Left ventricle myocardium inferior (tissue), 1 donor: ENCODE measurements at places on chromosomes 12 and 14.

- no peaks in the 10 kb centered on the region for H3K36me3 ChIP-seq
- H3K4me1 ChIP-seq, result peaks cover 29% of the 10 kb centered on the region
- H3K27ac ChIP-seq, result peak overlapping the region; percentile 38
- H3K27me3 ChIP-seq, result no peaks in the 10 kb centered on the region
- DNase-seq, result no peak
Observed at GRCh38 chr12:107492393-107493134, 193.0 kb upstream of the PWP1 start.

GRCh38 chr12:5633106-5633505 lies 201.2 kb downstream of the NTF3 start:
- H3K27me3 ChIP-seq, result peaks cover 31% of the 10 kb centered on the region
- H3K27ac ChIP-seq, result no peak overlapping the region
- H3K4me1 ChIP-seq, result no peaks in the 10 kb centered on the region
- no peak overlapping the region for H3K4me3 ChIP-seq

GRCh38 chr14:83594874-83595273 lies 1935.1 kb upstream of the FLRT2 start:
- no peak for DNase-seq
- no peaks in the 10 kb centered on the region for H3K27me3 ChIP-seq
- H3K36me3 ChIP-seq, result no peaks in the 10 kb centered on the region
- H3K4me3 ChIP-seq, result no peak overlapping the region
- no peak overlapping the region for H3K27ac ChIP-seq
- no peaks in the 10 kb centered on the region for H3K4me1 ChIP-seq

GRCh38 chr14:21912367-21912766 lies 238.7 kb upstream of the OR4E1 start:
- H3K36me3 ChIP-seq, result no peaks in the 10 kb centered on the region
- no peak overlapping the region for H3K4me3 ChIP-seq
- DNase-seq, result no peak
- no peaks in the 10 kb centered on the region for H3K4me1 ChIP-seq
- peaks cover 21% of the 10 kb centered on the region for H3K27me3 ChIP-seq
- H3K27ac ChIP-seq, result no peak overlapping the region

DNA sequence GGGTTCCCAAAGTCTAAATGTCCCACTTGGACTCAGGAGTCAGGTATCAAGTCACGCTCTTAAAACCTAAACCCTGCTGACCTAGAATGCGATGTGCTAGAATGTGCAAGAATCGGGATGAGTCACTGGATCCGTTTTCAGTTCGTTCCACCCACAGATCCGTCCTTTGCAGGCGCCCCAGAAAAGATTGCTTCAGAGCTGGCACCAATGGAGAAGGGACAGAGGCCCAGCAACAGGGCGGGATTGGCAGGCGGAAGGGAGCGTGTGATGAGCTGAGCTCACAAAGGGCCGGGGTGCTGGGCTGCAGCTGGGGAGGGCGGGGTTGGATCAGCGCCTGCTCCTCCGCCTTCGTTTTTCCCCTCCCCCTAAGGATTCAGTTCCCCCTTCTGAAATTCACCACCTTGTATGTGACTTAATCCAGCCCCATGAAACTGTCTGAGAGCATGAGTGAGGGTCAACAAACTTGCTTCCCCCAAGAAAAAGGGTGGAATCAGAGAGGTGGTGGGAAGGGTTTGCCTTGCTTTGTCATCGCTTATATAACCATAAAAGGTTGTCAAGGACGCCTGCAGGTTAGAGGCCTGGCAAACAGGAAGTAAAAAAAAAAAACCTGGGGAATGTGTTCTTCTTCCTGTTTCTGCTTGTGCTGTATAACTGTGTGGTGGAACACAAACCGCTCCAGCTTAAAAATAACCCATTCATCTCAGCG lies 2.8 kb upstream of the UBC start:
- peaks cover 20% of the 10 kb centered on the region for H3K36me3 ChIP-seq
- peak; percentile 97 for DNase-seq
- H3K4me3 ChIP-seq, result peak overlapping the region; percentile 98
- H3K4me1 ChIP-seq, result peaks cover 86% of the 10 kb centered on the region
- H3K27me3 ChIP-seq, result no peaks in the 10 kb centered on the region

DNA sequence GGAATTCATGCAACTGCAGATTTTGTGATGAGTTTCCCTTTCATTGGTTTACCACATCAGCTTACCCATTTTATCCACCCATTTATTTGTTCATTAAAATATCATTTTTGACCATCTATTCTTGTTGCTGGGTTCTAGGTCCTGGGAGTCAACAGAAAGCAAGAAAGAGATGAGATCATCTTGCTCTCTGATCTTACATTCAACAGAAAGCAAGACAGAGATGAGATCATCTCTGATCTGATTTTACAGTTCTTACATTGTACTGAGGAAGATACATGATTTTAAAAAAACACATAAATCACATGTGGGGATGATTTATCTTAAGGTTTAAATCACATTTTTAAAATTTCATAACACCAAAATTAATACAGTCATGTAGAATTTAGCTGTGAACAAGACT lies 2.3 kb downstream of the TAS2R46 start:
- no peak overlapping the region for H3K27ac ChIP-seq
- no peak overlapping the region for H3K4me3 ChIP-seq
- H3K27me3 ChIP-seq, result no peaks in the 10 kb centered on the region
- DNase-seq, result no peak
- H3K36me3 ChIP-seq, result no peaks in the 10 kb centered on the region
- H3K4me1 ChIP-seq, result peaks cover 7% of the 10 kb centered on the region

DNA sequence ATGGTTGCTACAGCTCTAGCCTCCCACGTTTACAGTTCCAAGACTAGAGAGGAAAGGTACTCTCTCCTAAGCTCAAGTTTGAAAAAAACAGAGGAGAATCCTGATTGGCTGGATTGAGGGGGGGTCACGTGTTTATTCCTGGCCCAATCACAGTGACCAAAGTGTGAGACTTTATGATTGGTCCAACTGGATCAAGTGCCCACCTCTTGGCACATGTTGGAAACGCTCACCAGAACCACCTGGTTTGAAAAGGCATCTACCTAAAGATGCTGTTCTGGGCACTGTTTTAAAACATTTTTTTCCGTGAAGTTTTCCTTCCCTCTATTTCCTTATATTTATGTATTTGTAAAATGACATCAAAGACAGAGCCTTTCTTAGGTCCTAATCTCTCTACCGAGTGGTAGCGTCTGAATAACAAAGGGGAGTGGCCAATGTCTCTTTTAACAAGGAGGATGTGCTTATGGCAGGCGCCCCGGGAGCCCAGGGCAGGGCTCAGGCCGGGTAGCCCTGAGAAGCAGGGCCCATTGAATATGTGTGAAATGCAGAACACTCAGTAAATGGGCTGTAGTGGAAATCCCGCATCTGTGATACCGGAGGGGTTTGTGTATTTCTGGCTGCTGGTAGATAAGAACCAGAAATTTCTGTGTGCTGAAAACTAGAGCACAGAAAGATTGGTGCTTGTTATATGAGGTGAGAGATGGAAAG lies 146.2 kb downstream of the ATP23 start:
- no peak for DNase-seq
- no peak overlapping the region for H3K4me3 ChIP-seq
- H3K4me1 ChIP-seq, result peaks cover 27% of the 10 kb centered on the region
- no peaks in the 10 kb centered on the region for H3K27me3 ChIP-seq

DNA sequence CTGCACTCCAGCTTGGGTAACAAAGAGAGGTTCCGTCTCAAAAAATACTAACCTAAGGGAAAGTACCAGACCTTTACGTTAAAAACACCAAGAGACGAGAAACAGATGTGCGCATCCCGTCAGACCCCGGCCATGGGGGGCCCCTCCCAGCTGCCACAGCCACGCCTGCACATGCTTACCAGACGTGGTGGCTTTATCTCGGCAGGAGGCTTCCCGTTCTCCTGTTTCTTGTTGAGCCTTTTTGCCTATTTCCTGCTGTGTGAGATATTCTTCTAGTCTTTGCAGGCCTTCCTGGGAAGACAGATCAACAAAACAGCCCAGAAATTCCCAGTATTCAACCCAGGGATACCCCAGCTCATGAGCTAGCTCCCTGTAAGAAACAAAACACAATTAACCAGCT lies 23.6 kb downstream of the PGAM5 start:
- peaks cover 84% of the 10 kb centered on the region for H3K36me3 ChIP-seq
- DNase-seq, result no peak
- no peak overlapping the region for H3K27ac ChIP-seq
- peaks cover 7% of the 10 kb centered on the region for H3K4me1 ChIP-seq
- no peaks in the 10 kb centered on the region for H3K27me3 ChIP-seq

- no peaks in the 10 kb centered on the region for H3K27me3 ChIP-seq
- H3K36me3 ChIP-seq, result peaks cover 24% of the 10 kb centered on the region
Observed at GRCh38 chr12:111443586-111443985, 37.9 kb downstream of the SH2B3 start.

DNA sequence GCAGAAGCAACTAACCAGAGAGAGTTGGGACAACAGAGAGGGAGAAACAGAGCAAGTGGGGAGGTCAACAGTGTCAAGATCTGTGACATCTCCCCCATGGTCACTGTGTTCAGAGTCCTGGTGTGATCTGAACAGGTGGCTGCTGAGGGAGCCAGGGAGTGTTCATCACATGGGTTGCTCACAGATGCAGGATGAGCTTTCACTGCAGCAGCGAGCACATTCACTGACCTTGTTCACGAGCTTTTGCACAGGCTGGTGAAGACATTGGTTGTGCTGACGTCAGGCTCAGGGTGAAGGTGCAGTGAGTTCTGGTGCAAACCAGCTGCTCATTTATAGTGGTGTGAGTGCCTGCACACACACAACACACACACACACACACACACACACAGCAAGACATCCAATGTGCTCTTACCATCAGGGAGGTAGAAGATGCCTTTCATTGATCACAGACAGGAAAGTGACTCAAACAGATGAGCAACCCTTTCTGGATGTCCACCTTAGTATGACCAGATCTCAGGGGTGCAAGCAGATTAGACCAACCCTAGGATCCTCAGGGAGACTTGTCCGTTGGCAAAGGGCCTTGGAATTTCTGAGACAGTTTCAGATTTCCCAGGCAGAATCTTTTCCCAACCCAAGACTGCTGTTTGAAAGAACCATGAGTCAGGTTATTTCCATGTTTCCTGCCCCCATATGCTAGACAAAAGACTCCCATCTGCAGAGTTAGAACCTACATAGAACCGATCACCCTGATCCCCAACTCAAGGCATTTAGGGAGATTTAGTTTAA lies 44.3 kb upstream of the OR10AD1 start:
- no peak overlapping the region for H3K27ac ChIP-seq
- H3K4me3 ChIP-seq, result no peak overlapping the region
- DNase-seq, result no peak
- no peaks in the 10 kb centered on the region for H3K4me1 ChIP-seq

- no peak overlapping the region for H3K27ac ChIP-seq
- H3K36me3 ChIP-seq, result no peaks in the 10 kb centered on the region
- no peak overlapping the region for H3K4me3 ChIP-seq
- peaks cover 13% of the 10 kb centered on the region for H3K4me1 ChIP-seq
- H3K27me3 ChIP-seq, result peaks cover 29% of the 10 kb centered on the region
Observed at GRCh38 chr14:99039331-99040041, 232.5 kb downstream of the BCL11B start.

GRCh38 chr12:57832966-57833365 lies 13.6 kb downstream of the CTDSP2 start:
- no peak for DNase-seq
- peak overlapping the region; percentile 41 for H3K4me3 ChIP-seq
- no peaks in the 10 kb centered on the region for H3K27me3 ChIP-seq
- H3K4me1 ChIP-seq, result peaks cover 96% of the 10 kb centered on the region
- H3K36me3 ChIP-seq, result peaks cover 17% of the 10 kb centered on the region
- peak overlapping the region; percentile 100 for H3K27ac ChIP-seq

DNA sequence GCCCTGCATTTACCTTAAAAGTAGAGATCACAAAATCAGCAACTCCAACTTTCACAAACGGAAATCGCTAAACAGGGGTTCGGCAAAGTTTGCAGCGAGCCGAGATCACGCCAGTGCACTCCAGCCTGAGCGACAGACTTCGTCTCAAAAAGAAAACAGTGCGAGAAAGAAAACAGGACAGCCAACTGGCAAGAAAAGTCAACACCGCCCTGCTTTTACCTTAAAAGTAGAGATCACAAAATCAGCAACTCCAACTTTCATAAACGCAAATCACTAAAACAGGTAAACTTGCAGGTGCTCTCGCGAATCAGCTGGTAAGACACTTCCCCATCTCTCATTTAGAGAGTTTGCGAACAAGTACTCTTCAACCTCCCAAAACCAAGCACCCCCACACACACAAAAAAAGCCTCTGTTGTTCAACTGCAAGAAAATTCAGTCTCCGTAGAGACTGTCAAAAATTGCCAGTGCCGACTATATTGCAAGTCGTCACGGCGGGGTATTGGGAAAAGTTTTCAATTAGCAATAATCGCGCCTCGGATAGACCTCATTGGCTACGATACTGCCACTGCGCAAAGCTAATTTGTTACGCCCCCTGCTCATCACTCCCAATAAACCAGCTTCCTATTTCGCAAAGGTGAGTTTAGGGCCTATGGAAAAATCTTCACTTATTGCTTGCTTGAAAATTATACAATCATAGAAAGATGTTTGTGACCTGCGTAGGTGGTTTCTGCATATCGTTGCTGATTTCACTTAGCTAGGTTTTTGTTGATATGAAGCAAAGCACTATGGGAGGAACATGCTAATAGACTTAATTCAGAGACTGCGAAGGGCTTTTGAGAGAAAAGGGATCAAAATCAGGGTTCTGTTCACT lies at the start of gene RNU4-1:
TSS of gene RNU4-1 (minus strand) at position 577 of the 871 bp plus-strand sequence.
- H3K4me1 ChIP-seq, result peaks cover 22% of the 10 kb centered on the region
- peak within 1 kb of the TSS; percentile 72 for H3K4me3 ChIP-seq
- H3K36me3 ChIP-seq, result no peaks in the 10 kb centered on the region
- no peaks in the 10 kb centered on the region for H3K27me3 ChIP-seq
- DNase-seq, result peak; percentile 45
- peak within 1 kb of the TSS; percentile 97 for H3K27ac ChIP-seq

GRCh38 chr12:11669348-11669747 lies 19.9 kb downstream of the ETV6 start:
- H3K27me3 ChIP-seq, result no peaks in the 10 kb centered on the region
- H3K4me3 ChIP-seq, result no peak overlapping the region
- peaks cover 90% of the 10 kb centered on the region for H3K4me1 ChIP-seq
- peak overlapping the region; percentile 5 for H3K27ac ChIP-seq

DNA sequence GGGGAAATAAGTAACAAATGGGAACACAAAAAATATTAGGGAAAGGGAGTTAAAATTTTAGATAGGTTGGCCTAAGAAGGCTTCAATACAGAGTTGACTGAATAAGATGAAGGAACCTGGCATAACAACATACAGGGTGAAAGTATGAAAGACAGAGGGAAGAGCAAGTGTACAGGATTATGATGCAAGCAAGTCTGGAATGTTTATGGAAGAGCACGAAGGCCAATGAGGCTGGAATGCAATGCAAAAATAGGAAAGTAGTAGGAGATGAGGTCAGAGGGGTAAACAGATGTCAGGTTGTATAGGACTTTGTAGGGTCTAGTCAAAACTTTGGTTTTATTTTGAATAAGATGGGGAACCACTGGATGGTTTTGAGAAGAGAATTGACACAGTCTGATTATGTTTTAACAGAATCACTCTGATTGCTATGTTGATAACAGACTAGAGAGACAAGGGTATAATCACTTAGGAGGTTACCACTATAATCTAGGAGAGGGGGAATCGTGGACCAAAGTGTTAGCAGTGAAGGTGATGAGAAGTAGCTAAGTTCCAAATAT lies 96.8 kb downstream of the OSBPL8 start:
- H3K36me3 ChIP-seq, result no peaks in the 10 kb centered on the region
- H3K4me3 ChIP-seq, result no peak overlapping the region
- no peak for DNase-seq
- H3K27ac ChIP-seq, result no peak overlapping the region
- no peaks in the 10 kb centered on the region for H3K27me3 ChIP-seq

- peak overlapping the region; percentile 55 for H3K4me3 ChIP-seq
- peaks cover 10% of the 10 kb centered on the region for H3K4me1 ChIP-seq
- H3K36me3 ChIP-seq, result no peaks in the 10 kb centered on the region
Observed at GRCh38 chr12:30201301-30202160, 417.8 kb upstream of the TMTC1 start.

GRCh38 chr12:64665514-64665913 lies 55.2 kb downstream of the RASSF3 start:
- DNase-seq, result no peak
- peak overlapping the region; percentile 13 for H3K4me3 ChIP-seq
- no peaks in the 10 kb centered on the region for H3K36me3 ChIP-seq
- no peaks in the 10 kb centered on the region for H3K27me3 ChIP-seq
- peaks cover 76% of the 10 kb centered on the region for H3K4me1 ChIP-seq
